Skin of body (tissue), 3 donors: ENCODE measurements at places on chromosomes 7 and 10.

DNA sequence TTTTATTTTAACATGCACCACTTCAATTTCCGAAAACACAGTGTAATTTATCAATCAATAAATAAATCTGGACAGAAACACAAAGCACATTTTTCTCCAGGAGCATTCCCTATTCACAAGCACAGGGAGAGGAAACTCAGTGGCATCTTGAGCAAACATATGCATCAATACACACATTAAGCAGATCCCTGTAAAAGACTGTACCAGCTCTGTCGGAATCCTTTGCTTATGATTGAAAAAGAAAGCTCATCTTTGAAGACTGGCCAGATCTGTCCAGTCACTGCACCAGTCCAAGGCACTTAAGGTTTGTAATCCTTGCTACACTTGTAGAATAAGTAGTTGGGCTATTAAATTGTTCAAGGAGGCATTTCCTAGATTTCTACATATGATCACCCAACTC lies 343.9 kb downstream of the BMPER start:
- DNase-seq, result no peak

DNA sequence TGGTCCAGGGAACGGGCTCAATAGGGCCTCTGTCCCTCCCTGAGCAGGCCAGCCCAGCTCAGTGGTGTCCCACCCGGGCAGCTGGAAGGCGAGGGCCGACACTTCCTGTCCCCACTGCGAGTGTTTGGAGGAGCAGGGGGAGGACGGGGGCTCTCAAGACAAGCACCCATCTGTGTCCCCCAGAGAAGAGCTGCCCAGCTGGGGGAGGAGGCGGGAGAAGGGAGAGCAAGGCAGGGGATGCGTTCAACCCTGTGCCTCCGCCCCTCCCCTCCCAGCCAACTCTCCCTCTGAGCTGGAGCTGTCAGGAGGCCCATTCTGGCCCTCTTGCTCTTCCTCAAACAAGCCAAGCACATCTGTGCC lies 35.7 kb downstream of the ZCCHC24 start:
- DNase-seq, result no peak

GRCh38 chr7:143205560-143206293 lies 16.1 kb upstream of the TAS2R40 start:
- no peak for DNase-seq

DNA sequence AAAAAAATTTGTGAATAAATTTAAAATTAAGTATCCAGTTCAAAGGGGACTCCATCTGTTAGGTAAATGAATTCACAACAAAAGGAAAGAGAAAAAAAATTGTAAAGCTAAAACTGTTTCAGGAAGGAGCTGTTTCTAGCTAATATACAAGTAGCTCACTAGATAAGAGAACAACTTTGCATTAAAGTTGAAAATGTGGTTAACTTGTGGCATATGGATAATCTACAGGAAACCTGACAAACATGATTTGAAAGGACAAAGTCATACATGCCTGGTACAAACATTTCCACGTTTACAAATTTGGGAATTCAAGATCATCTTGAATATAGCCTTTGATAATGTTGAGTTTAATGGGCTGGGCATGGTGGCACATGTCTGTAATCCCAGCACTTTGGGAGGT lies 8.9 kb downstream of the NT5C3A start:
- DNase-seq, result no peak

GRCh38 chr7:158001003-158001402 lies 586.6 kb downstream of the PTPRN2 start:
- DNase-seq, result no peak

DNA sequence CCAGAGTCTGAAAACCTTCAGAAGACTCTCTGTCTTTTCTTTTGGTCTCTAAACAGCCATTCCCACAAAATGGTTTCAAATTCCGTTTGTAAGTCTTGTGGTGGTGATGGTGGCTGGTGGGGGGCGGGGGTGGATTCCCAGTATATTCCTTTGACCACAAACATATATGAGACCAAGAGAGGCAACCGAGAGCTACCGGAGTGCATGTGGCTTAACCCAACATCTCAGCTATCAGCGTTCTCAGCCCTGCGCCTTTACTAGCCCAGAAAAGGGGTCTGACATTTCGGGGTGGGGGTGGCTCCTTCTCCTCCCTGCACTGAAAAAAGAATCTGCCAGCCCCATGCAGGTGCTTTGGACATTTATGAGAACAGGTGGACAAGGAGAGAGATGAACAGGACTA lies 621.1 kb downstream of the ACTR3B start:
- no peak for DNase-seq

- DNase-seq, result no peak
Measured at GRCh38 chr7:145151676-145152075, 315.8 kb upstream of the TPK1 start.

- DNase-seq, result no peak
Measured at GRCh38 chr10:104259999-104260774, 5.5 kb downstream of the GSTO1 start.

DNA sequence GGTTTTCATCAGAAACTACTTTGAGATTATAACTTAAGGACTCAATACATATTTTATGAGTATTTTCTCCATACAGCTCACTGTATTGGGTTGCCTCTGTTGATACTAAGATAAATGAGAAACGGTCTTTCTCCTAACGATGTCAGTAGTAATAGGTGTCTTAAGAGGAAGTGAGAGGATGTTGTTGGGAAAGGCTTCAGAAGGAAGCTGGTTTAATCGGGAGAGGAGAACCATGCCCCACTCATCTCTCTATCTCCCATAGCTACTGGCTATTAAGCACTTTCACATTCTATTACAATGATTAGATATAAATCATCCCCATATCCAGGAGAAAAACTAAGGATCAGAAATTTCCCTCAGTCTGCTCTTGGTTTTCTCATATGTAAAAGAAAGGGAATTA lies 2.0 kb downstream of the CLEC5A start:
- DNase-seq, result no peak

- no peak for DNase-seq
Measured at GRCh38 chr10:118495499-118495898, 99.9 kb downstream of the PRLHR start.

- peak; percentile 62 for DNase-seq
Measured at GRCh38 chr10:63166742-63167258, 33.7 kb downstream of the NRBF2 start.

- DNase-seq, result no peak
Measured at GRCh38 chr10:98261436-98262277, 6.3 kb downstream of the LOXL4 start.

- no peak for DNase-seq
Measured at GRCh38 chr10:5776136-5776880, 36.9 kb downstream of the GDI2 start.

GRCh38 chr7:49772916-49773217 lies 571 bp upstream of the VWC2 start:
- DNase-seq, result no peak

GRCh38 chr10:6009961-6010360 lies 32.6 kb upstream of the IL15RA start:
- DNase-seq, result no peak

GRCh38 chr7:19095353-19095860 lies 22.0 kb downstream of the TWIST1 start:
- peak; percentile 97 for DNase-seq

- no peak for DNase-seq
Measured at GRCh38 chr7:77460057-77460486, 43.9 kb upstream of the GSAP start.

DNA sequence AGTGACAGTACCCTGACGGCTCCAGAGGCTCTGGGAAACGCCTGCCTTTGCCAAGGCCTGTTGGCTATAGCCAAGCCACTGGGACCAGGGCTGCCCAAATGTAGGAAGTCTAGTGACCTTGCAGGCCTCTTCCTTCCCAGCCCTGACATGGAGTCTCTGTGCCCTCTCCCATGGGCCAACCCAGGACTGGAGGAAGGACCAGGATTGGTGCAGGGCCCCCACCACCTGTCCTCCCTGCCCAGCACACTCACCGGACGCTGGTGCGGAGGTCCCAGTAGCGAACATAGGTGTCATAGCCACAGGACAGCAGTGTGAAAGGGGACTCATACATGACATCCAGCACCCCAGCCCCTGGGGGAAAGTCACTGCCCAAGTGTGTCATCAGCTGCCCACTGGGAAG lies 24.0 kb downstream of the DPCD start:
- DNase-seq, result no peak

GRCh38 chr10:112404617-112405016 lies 30.7 kb downstream of the ACSL5 start:
- DNase-seq, result no peak

- no peak for DNase-seq
Measured at GRCh38 chr10:97049670-97050069, 136.1 kb downstream of the SLIT1 start.

DNA sequence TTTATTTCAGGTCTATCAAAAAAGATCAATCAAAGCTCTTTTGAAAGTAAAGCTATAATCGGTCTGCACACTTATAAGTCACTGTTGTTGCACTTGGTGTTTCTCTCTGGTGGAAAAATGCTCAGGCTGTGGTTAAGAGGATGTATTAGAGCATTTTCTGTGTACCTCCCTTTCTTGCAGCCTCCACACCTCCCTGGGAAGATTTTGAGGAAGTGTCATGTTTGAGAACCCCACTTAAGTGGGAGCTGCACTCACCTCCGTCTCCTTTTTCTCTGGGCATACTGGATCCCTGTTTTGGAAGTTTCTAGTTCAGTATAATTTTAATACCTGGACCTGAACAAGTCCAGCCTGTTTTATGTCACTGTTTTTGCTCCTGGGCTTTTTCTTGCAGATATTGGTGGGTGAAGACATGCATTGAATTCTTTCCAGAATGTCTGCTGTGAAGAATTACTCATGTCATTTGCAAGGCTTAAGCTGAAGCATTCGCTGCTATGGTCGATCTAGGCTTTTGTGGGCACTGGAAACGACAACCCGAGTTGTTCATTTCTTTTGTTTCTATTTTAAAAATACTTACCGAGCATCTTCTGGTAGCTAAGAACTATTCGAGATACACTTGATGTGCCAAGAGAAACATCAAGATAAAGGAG lies 36.6 kb downstream of the TCF7L2 start:
- DNase-seq, result no peak

- no peak for DNase-seq
Measured at GRCh38 chr7:127107601-127108007, 145.1 kb downstream of the GRM8 start.

- DNase-seq, result no peak
Measured at GRCh38 chr7:128347647-128348097, 4.0 kb upstream of the RBM28 start.

GRCh38 chr10:18647945-18648344 lies 3.4 kb downstream of the NSUN6 start:
- DNase-seq, result no peak

DNA sequence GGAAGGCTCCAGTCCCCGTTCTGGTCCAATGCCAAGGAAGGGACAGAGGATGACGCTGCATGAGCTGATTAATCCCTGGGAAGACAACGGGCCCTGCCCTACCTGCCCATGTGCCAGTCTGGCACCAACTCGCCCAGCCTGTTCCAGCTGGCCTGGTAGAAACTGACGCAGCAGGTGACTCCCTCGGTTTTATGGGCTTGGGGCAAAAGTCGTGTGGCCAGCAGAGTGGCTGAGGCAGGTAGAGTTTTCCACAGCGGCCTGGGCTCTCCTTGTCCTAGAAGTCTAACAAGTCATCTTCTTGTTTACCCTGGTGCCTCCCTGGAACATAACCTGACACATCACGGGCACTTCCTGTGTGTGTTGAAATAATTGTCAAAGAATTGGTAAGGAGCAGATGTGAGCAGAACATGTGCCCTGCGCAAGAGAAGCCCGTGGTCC lies 20.4 kb upstream of the LMTK2 start:
- DNase-seq, result no peak

- DNase-seq, result no peak
Measured at GRCh38 chr10:33386926-33387325, 52.5 kb upstream of the NRP1 start.

DNA sequence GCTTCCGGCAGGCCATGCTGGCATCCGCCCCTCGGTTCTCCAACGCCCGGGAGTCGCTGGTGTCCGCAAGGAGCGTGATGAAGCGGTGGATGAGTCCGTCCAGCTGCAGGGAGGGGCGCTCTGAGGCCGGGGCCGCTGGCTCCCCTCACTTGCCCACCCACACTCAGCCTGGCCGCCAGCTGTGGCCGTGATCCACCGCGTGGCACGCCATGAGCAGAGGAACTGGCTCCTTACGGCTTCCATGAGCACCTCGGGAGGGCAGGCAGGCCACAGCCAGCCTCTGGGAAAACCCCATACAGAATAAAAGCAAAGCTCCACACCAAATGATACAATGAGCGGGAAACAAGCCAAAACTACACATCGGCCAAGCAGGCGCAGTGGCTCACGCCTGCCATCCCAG lies 15.5 kb upstream of the MICALL2 start:
- no peak for DNase-seq

- no peak for DNase-seq
Measured at GRCh38 chr10:123797813-123798212, 93.8 kb downstream of the CPXM2 start.

DNA sequence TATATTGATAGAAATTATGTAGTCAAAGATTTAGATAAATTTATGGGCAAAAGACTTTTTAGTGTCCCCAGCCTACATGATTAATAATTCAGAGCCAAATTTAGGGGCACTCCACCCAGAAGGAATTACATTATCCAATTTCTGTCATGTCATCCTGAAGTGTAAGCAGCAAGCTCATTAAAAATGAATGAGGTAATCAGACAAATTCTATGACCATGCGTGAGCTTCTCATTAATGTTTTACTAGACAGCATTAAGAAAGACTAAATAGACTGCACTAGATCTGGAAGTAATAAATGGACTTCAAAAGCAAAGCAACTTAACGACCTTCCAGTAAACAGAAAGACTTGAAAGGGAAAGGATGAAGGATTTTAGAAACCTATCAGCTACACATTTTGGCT lies 22.7 kb upstream of the TRUB1 start:
- no peak for DNase-seq

DNA sequence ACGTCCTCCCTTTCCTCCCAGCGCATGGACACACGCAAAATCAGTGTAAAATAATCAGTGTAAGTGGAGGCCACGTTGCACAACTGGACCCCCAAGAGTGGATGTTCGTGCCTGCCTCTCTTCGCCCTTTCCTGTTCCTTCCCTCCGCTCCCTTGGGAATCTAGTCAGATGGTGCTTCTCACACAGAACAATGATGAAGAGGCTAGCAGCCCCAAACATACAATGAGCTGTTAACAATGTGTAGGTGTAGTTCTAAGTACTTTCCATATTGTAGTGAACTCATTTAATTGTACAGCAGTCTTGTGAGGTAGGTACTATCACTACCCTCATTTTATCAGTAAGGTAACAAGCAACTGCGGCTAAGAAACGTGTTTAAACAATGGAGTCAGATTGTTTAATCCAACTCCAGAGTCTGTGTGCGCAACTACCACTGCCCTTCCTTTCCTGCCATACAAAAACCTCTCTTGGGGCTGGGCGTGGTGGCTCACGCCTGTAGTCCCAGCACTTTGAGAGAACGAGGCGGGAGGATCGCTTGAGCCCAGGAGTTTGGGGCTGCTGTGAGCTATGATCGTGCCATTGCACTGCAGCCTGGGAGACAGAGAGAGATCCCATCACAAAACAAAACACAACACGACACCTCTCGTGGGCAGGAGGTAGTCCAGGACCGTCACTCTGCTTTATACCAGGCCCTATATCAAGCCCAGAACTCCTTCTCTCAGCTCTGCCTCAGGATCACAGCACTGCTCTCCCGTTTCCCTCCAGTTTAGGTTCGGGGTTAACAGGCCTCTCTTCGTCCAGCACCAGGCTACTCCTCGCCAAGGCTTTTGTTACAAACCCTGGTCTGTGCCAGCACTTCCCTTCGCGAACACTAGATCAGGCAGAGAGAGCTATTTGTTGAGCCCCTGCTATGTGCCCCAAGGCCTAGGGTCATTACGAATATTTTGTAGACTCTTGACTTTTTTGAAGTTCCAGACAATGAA lies 1.1 kb downstream of the FKBP9 start:
- peak; percentile 77 for DNase-seq
